ENCODE measurements at places on chromosomes 11 and 22. TPM values are rescaled to one million over a fixed set of nuclear protein-coding genes. Genes with fewer than 3 reads are reported as not detected.

The TMEM109 gene
- 57.7 TPM for polyA plus RNA-seq

The KRTAP5-10 gene
- not detected for polyA plus RNA-seq

The MMP8 gene
- not detected for polyA plus RNA-seq

The OR52E5 gene
- not detected for polyA plus RNA-seq

The GGTLC2 gene
- not detected for polyA plus RNA-seq

The LPXN gene
- polyA plus RNA-seq: 13.6 TPM

The NRGN gene
- polyA plus RNA-seq: not detected

The SLC17A6 gene
- not detected for polyA plus RNA-seq

The CRACR2B gene
- 149 TPM for polyA plus RNA-seq

The OR52H1 gene
- not detected for polyA plus RNA-seq

The MYRF gene
- 0.46 TPM for polyA plus RNA-seq

The CNTN5 gene
- not detected for polyA plus RNA-seq

The SUSD2 gene
- polyA plus RNA-seq: not detected

The AMOTL1 gene
- polyA plus RNA-seq: 7.9 TPM

The GSTT2B gene
- polyA plus RNA-seq: not detected

The LRRC75B gene
- 14.4 TPM for polyA plus RNA-seq

The PVALB gene
- polyA plus RNA-seq: not detected

The TRIM51 gene
- not detected for polyA plus RNA-seq

The OR5B21 gene
- not detected for polyA plus RNA-seq

The PRRG4 gene
- 5.3 TPM for polyA plus RNA-seq

The CELSR1 gene
- 0.23 TPM for polyA plus RNA-seq

The CASTOR1 gene
- not detected for polyA plus RNA-seq

The CARD18 gene
- polyA plus RNA-seq: not detected

The MRGPRX3 gene
- polyA plus RNA-seq: not detected

The TEX54 gene
- polyA plus RNA-seq: not detected

The DDX25 gene
- 0.60 TPM for polyA plus RNA-seq

The SERGEF gene
- polyA plus RNA-seq: 30.7 TPM

The NOX4 gene
- polyA plus RNA-seq: not detected

The SYT7 gene
- 6.6 TPM for polyA plus RNA-seq

The JHY gene
- 1.2 TPM for polyA plus RNA-seq

The KDM4E gene
- polyA plus RNA-seq: not detected

The ZNF214 gene
- 1.2 TPM for polyA plus RNA-seq

The MPEG1 gene
- polyA plus RNA-seq: 9.6 TPM
